A549 treated with AZD2906 at 1 μM for 4 hours (cell line): ENCODE measurements at places on chromosomes 4 and X. TPM values are rescaled to one million over a fixed set of nuclear protein-coding genes. Genes with fewer than 3 reads are reported as not detected.

TCEAL5 gene
- total RNA-seq, result not detected in 5 replicates

ITGB1BP2 gene
- 0.29 to 0.78 TPM (median 0.64 TPM) in 5 replicates for total RNA-seq

RUFY3 gene
- total RNA-seq, result 6.0 to 8.2 TPM (median 6.4 TPM) in 5 replicates

TXLNG gene
- 12.9 to 16.2 TPM (median 14.4 TPM) in 5 replicates for total RNA-seq

ETFDH gene
- total RNA-seq, result 3.4 to 5.2 TPM (median 4.7 TPM) in 5 replicates

ALB gene
- total RNA-seq, result 0.16 to 1.7 TPM (median 1.5 TPM) in 3 of 5 replicates, not detected in the others

ZDHHC15 gene
- total RNA-seq, result not detected in 5 replicates

TEX13D gene
- not detected in 5 replicates for total RNA-seq

MAGEE1 gene
- 3.2 to 4.8 TPM (median 4.2 TPM) in 5 replicates for total RNA-seq

HMGN5 gene
- total RNA-seq, result 1.4 to 3.5 TPM (median 2.3 TPM) in 5 replicates

CEP135 gene
- total RNA-seq, result 3.8 to 6.4 TPM (median 4.4 TPM) in 5 replicates

CLDN22 gene
- total RNA-seq, result not detected in 5 replicates

ARAP2 gene
- 0.28 to 0.47 TPM (median 0.39 TPM) in 5 replicates for total RNA-seq

DCUN1D4 gene
- total RNA-seq, result 12.7 to 15.9 TPM (median 15.8 TPM) in 5 replicates

SLC38A5 gene
- total RNA-seq, result 0.09 to 0.20 TPM (median 0.16 TPM) in 5 replicates

P2RY4 gene
- total RNA-seq, result 0.05 TPM in 1 of 5 replicates, not detected in the others

GSX2 gene
- total RNA-seq, result not detected in 5 replicates

DUSP9 gene
- total RNA-seq, result 1.3 to 1.7 TPM (median 1.5 TPM) in 5 replicates

PNMA6A gene
- 4.0 to 5.4 TPM (median 5.0 TPM) in 5 replicates for total RNA-seq

SPARCL1 gene
- not detected in 5 replicates for total RNA-seq

SH2D1A gene
- not detected in 5 replicates for total RNA-seq

BMX gene
- not detected in 5 replicates for total RNA-seq

XAGE2 gene
- total RNA-seq, result not detected in 5 replicates

GYPE gene
- not detected in 5 replicates for total RNA-seq

GUCY1B1 gene
- total RNA-seq, result 0.17 to 0.30 TPM (median 0.20 TPM) in 5 replicates

WDR19 gene
- total RNA-seq, result 7.2 to 7.6 TPM (median 7.3 TPM) in 5 replicates

VGLL1 gene
- not detected in 5 replicates for total RNA-seq

SLC6A14 gene
- total RNA-seq, result not detected in 5 replicates

CABS1 gene
- not detected in 5 replicates for total RNA-seq

UCHL1 gene
- 904 to 991 TPM (median 938 TPM) in 5 replicates for total RNA-seq

STPG2 gene
- not detected in 5 replicates for total RNA-seq
